Brain microvascular endothelial cell (primary cell): ENCODE measurements at places on chromosomes 7 and 10.

DNA sequence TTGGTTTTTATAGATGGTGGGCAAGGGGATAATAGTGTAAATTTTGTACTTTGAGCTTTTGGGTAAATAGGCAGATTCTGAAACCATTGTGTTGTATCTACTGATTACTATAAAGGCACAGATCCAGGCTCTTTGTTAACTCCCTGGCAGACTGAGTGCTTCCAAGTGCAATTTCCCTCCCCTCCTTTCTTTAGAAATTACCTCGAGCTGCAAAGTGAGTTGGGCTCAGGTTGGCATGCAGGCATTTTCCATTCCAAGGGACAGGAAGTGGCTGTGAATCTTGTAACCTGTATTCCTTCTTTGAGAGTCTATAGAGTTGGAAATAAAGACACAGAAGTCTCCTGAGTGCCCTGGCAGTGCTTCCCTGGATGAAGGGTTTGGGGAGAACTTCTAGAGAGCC is 494.2 kb upstream of the GALNT17 start:
- DNase-seq = no peak

- no peak for DNase-seq
These were observed 106.2 kb upstream of the GPR141 start for GRCh38 chr7:37577412-37577811.

DNA sequence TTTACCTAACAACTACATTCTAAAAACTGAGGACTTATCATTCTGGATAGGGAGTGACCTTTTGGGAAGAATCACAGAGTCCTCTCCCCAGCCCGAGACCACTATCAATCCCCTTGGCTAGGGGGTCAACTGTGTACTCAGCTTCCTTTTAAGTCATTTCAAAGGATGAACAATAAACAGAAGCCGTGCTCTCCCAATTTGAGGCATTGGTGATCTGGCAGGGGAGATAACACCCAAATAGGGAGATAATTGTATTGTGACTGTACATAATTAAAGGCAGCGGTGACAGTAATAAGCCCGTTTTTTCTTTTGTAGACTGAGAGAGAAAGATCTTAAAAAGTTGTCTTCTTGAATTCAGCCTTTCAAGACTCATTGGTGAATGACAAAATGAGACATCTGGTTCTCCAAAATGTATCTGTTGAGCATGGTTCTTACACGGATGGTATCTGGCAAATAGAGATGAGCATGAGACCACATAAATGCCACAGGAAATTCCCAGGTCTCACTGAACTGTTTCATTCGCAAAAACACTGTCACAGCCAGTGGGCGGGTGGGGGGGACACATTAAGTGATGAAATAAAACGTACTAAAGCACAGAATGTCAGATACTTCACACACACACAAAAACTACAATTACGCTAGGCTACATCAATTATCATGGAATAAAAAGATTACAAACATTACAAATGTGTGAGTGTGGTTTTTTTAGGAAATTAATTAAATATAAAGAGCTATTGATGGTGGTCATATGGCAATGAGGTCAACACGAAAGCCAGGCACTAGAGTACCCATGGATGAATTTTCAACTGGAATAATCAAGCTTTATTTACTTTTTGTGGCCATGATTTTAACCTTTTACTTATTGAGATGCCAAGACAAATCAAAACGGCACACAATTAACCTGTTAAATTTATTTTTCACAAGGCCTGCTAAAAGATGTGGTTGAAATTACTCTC is 108.4 kb downstream of the HIPK2 start:
- no peak for DNase-seq

DNA sequence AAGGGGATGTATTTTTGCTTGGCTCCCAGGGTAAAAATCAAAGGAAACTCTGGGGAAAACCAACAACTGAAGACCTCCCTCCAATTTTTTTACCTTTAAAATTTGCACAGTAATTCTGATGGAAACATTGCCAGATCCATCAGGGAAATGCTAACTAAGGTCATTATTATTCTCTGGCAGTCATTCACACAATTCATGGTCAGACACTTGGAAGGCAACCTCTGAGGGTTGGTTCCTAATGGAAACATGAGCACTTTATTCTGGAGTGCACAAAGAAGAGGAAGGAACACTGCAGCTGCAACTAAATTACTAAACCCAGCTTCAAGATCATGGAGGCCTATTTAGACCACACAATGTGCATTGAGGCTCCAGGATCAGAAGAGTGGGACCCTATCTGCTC is 34.2 kb downstream of the SRI start:
- DNase-seq = no peak

DNA sequence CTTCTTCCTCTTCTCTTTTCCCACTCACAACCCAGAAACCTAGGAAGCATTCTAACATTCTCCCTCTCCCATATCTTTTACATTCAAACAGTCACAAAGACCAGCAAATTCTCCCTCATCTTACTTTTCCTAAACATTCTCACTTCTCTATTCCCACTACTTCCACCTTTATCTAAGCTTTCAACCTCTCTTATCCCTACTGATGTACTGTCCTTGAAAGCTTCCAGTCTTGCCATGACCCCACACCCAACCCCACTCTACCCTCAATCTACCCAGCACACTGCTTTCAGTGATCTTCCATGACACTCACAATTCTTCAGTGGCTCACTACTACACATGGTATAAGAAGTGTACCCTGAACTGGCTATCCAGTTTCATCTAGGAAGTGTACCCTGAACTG is 5.3 kb downstream of the IMMP2L start:
- DNase-seq = no peak

DNA sequence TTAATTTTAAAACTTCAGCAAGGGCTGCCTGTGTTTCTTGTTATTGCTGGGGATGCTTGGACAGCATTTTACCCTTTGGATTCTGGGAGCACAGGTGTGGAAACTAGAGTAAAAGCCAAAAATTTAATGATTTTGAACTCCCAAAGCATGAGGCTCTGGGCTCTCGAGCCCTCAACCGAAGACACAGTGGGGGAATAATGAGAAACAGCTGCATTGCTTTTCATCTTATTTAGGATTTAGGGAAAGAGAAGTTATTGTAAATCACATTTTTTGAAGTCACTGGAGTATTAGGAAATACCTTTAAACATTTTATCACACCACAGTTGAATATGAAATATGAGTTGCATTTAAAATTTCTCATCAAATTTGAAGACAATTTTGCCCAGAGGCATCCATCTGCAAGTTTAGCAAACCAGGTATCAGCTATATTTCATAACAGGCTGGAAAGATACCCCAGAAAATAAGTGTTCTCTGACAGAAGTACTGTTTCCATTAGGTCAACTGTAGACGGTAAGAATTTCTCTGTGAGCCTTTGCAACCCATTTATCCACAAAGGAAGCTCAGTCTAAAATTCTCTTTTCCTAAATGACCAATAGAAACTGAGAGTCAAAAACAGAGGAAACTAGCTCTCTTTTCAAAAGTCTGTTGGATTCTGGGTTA is 290.6 kb upstream of the PHYHIPL start:
- DNase-seq = no peak

- DNase-seq = no peak
These were observed 2.4 kb downstream of the H2AZ2 start for GRCh38 chr7:44845451-44845850.

DNA sequence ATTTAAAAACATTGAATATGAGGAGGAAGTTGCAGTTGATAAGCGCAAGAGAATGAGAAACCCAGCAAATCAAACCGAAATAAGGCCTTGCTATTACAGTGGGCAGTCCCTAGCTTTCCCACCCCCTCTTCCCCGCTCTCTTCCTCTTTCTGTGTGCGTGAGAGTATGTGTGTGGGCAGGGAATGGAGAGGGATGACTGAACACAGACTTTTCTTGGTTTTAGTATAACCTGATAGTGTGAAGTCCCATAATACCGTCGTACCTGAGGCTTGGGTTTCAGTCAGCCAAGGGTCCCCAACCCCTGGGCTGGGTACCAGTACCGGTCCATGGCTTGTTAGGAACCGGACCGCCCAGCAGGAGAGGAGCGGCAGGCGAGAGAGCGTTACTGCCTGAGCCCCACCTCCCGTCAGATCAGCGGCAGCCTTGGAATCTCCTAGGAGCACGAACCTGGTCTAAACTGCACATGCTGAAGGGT is 255.3 kb downstream of the CELF2 start:
- no peak for DNase-seq

DNA sequence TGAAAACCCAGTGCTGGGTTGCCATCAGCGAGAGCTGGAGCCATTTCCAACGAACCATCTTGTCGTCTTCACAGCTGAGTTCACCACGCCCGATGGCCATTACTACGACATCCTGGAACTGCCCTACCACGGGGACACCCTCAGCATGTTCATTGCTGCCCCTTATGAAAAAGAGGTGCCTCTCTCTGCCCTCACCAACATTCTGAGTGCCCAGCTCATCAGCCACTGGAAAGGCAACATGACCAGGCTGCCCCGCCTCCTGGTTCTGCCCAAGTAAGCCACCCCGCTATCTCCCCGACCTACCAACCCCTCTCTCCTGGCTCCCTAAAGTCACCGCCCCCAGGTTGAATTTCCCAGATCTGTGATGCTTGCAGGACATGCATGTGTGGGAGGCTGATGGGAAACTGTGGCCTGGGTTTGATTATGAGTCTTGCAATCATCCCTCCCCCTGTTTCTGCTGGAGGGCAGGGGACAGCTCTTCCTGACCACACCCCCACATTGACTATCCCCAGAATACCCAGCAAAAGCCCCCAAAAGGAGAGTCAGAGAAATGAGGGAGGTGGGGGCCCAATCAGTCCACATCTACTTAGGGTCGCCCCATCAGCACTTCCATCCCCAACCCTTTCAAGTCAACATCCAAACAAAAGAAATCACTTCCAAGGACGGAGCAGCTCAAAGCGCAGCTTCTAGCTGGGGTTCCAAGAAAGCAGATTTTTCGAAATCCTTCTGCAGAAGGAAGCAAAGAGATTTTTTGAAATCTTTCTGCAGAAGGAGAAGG is 6.9 kb downstream of the SERPINE1 start:
- peak; percentile 70 for DNase-seq

- DNase-seq = no peak
These were observed 29.8 kb upstream of the PURB start for GRCh38 chr7:44914992-44915607.

- no peak for DNase-seq
These were observed 88.7 kb upstream of the DNAAF5 start for GRCh38 chr7:637826-638225.

DNA sequence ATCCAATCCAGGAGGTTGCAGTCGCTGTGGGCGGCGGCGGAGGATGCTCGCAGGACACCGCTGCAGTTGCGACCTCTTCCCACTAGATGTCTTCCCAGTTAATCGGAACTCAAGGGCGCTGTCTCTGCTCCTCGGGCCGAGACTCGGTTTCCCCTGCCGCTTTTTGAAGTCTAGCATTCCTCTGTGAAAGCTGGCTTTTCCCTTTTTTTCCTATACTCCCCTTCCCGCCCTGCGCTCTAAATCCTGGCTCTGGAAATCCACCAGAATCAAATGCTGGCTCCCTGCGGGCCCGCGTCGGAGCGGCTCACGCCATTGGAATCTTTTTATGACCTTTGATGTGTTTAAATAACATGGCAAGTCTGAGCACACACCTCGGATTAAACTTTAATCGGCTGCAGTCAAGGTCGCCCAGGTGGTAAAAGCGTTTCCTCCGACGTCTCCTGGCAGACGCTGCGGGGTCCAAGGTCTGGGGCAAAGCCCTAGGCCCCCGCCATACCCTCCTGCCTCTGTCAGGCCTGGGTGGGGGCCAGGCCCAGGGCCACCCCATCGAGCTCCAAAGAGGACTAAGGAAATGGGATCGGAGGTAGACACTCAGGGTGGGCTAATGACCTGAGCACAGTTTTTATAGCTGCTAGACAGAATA is 10.7 kb upstream of the HOXA13 start:
- DNase-seq = peak; percentile 40

GRCh38 chr10:75099952-75100763 is 11.3 kb upstream of the SAMD8 start:
- peak; percentile 48 for DNase-seq

DNA sequence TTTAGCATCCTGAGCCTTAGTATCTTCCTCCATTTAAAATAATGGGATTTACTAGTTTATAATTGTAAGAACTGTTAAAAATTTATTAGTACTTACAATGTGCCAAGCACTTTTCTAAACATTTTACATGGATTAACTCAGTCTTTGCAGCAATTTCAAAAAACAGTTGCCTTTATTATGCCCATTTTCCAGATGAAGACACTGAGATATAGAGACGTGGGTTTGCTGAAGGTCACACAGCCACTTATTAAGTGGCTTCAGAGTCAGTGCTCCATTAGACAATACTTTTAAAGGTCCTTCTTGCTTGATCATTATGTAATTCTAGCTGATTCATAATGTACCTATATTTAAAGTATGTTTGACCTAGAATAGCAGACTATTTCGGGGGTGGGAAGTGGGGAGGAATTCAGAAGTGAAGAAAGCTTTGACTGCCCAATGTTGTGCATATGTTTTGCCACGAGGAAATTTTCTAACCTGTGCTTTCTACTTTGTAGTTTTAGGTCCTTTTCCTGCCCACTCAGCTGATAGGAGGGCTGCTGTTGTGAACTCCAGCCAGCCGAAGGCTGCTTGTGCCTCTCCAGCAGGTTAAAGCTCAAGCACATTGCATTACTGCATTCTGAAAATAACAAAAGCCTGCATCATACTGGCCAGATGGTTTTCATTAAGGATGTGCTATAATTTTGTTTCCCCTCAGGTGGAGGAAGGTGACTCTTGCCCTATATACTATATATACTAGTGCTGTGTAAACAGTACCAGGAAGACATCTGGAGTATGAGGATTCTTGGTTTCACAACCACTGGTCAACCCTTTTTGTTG is 4.3 kb downstream of the PLEKHA8 start:
- DNase-seq = no peak

- no peak for DNase-seq
These were observed 11.7 kb downstream of the TMEM254 start for GRCh38 chr10:80090121-80090520.

DNA sequence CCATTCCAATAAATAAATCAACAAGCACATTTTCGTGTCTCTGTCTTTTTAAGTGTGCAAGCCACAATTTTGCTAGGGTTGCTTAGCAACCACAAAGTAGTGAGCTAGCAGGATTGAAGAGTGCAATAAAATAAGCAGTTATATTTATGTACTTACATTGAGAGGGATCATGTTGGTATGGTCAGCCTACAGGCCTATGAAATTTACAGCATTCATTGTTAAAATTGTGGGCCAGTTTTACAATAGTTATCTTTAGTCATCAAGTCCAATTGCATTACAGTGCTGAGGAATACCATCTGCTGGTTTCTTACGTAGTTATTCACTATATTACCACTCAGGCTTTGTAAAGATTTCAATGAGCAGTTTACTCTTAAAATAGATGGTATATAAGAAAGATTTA is 192.5 kb upstream of the POT1 start:
- DNase-seq = no peak
